ENCODE measurements at places on chromosomes 2 and 18. TPM values are rescaled to one million over a fixed set of nuclear protein-coding genes. Genes with fewer than 3 reads are reported as not detected.

Gene LCT
- total RNA-seq, result under 0.01 TPM

Gene ASTL
- 0.17 TPM for total RNA-seq

Gene VWA3B
- not detected for total RNA-seq

Gene EIF2B4
- total RNA-seq, result 30.4 TPM

Gene ONECUT2
- under 0.01 TPM for total RNA-seq

Gene RAB27B
- total RNA-seq, result 2.0 TPM

Gene AGPS
- total RNA-seq, result 66.7 TPM

Gene BOD1L2
- not detected for total RNA-seq

Gene CRACDL
- total RNA-seq, result under 0.01 TPM

Gene ALPI
- total RNA-seq, result not detected

Gene HSPE1
- 139 TPM for total RNA-seq

Gene CNNM4
- total RNA-seq, result 3.1 TPM

Gene RAX
- not detected for total RNA-seq

Gene CHRND
- total RNA-seq, result not detected

Gene LYG1
- 0.73 TPM for total RNA-seq

Gene KLHL14
- not detected for total RNA-seq

Gene ASAP2
- total RNA-seq, result 33.3 TPM

Gene NPHP1
- total RNA-seq, result 5.1 TPM

All from smooth muscle cell of trachea (primary cell).